ENCODE measurements at places on chromosomes 11 and 22.
A peak's percentile ranks its signal among the peaks of the same experiment; 100 is the strongest.

DNA sequence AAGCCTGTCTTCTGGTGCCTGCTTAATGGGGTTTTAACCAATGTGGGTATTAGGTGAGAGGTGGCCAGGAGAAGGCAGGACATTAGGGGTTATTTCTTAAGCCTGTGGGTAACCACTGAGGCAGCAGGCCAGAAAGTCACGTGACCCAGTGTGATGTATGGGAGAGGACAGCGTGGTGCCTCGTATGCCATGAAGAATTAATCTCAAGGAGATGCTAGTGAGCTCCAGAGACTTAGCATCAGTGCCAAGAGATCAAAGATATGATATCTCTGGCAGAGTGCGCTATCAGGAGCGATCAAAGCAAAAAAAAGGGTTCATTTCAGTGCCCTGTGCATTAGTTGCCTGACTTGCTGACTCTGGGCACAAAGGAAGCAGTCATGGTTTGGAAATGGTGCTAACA, 275.5 kb downstream of the KIRREL3 start:
- DNase-seq: no peak

DNA sequence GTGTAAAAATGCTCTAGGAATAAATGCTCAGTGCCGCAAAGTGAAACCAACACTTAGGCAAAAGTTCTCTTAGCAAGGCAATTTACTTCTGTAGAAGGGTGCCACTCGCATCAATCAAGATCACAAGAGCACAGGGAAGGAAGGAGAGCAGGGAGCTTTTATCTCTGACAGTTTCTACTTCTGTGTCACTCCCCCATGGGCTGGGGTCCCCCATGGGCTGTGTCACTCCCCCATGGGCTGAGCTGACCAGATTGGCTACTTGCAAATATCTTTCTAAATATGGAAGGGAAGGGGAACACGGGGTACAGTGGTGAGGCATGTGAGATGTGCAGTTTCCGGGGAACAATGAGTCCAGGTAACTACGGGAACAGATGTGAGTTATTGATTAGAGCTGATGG, 397 bp downstream of the OR52N2 start:
- no peak for DNase-seq

- DNase-seq: no peak
Measured at GRCh38 chr11:44755556-44756523, 29.1 kb downstream of the TSPAN18 start.

- DNase-seq: no peak
Measured at GRCh38 chr11:132008872-132009271, 638.5 kb downstream of the NTM start.

GRCh38 chr11:119520966-119521365, 98.0 kb upstream of the THY1 start:
- DNase-seq: peak; percentile 22

DNA sequence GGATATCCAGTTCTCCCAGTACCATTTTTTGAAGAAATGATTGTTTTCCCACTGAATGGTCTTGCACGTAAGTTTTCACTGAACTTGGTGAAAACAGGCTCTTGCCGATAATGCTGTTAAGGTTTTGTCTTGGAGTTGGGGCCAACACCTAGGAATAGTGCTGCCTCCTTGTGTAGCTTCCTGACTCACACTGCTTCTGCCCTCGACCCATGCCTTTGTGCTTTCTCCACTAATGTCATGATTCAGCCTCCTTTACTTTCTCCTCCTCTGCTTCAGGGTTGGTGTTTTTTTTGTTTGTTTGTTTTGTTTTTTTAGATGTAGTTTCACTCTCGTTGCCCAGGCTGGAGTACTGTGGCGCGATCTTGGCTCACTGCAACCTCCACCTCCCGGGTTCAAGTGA, 30.2 kb downstream of the SLC5A1 start:
- DNase-seq: no peak

Data from NCI-H187 treated with DMSO at 0.1 percent for 48 hours (cell line).